Stimulated activated CD4-positive, alpha-beta T cell treated with anti-CD3 and anti-CD28 coated beads, TNF-alpha, amount 100 ng/mL, for 4 hours (primary cell): ENCODE measurements at places on chromosomes 1 and 21.

DNA sequence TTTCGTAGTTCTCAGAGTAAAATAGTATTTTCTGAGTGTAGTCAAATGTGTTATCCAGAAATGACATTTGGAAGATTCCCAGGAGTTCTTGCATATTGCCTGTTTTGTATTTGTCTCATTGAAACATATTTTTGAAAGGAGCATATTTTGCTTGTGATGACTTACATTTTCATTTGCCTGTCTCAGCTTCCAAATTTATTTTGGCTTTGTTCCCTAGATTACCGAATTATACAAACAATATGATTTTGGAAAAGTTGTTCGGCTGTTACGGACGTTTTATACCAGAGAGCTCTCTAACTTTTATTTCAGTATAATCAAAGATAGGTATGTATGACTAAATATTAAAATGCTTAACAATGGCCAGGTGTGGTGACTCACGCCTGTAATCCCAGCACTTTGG is 46.0 kb downstream of the IARS2 start:
- DNase-seq, result no peak

DNA sequence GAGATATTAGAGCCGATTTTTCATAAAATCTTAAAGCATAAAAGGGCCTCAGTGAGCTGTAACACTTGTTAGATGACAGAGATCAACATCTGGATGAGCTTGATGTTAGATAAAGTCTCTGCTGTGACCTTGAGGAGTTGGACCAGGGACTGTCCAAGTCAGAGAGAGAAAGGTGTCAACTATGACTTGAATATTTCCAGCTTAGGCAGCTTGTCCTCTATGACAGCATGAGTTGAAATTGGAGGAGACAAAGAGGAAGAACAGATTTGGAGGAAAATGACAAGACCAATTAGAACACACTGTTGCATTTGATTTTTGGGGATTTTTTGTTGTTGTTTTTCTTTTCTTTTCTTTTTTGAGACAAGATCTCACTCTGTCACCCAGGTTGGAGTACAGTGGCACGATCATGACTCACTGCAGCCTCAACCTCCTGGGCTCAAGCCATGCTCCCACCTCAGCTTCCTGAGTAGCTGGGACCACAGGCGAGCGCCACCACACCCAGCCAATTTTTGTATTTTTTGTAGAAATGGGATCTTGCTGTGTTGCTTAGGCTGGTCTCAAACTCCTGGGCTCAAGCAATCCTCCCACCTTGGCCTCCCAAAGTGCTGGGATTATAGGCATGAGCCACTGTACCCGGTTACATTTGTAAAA is 35.3 kb upstream of the CLIC4 start:
- DNase-seq, result no peak

- no peak for DNase-seq
These were observed 60.6 kb upstream of the ETV3 start for GRCh38 chr1:157198619-157199420.

DNA sequence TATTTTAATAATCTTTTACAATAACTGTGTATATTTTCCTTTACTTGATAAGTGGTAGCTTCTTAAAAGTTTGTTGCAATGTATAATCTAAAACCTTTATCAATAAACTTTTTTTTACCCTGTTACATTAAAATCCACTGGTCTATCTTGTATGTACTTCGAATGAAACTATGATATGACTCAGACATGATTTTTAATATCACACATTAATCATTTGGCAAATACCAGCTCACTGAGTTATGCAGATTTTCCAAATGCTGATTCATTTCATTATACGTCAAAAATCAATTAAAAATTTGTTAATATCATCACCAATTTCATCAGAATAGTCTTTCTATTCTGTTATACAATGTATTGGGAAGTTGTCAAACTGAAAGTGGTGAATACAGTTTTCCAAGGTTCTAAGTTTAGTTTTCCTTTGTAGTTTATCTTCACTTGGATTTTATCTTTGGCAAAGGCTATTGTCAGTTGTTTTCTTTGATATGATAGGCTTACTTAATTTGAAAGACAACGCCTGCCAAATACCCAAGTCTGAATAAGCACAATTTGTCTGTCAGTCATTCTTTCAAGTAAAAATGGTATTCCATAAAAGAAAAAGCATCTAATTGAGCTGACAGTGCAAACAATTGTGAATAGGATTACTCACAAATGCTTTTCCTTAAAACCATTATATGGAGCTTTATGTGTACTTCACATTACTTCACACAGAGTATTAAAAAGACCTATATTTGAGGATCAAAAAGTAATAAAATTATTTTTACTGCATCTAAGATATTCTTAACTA is 127.0 kb downstream of the NME7 start:
- no peak for DNase-seq

- DNase-seq, result no peak
These were observed 177.9 kb downstream of the IGSF21 start for GRCh38 chr1:18285538-18285924.

GRCh38 chr1:175801979-175802378 is 58.6 kb upstream of the TNR start:
- DNase-seq, result no peak

DNA sequence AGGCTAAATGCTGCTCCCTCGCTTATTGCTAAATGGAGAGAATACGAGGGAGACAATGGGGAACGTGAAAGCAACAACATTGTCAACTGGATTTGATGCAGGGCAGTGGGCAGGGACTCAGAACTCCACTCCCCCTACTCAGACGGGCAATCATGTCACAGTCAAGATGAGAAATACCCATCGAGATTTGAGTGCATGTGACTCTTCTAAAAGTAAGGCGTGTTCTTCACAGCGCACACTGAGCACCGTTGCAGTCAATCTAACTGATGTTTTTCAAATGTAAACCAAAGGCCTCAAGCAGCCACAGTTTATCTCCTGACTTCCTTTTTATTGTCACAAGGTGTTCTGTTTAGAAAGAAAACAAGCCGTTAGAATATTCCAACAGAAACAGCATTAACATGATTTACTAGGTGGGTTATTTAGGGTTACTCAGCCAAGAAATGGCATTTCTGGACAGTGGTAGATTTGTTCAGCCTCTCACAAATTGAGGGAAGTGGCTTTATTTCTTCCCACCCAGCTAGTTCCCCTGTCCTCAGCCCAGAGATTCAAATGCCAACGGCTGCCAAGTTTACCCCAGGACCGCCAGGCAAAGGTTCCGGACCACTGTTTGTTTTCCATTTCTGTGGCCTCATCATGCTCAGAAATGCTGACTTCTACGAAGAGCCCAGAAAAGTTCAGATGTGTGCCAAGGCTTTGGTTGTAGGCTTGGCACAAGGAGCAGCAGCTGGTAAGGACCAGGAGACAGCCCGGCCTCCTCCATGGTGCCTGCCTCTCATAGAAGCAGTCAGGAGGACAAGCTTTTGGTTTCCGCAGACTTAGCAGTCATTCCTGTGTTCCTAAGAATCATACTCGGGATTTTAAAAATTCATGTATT is 171.4 kb downstream of the KIF26B start:
- no peak for DNase-seq

- DNase-seq, result no peak
These were observed 14.6 kb downstream of the NGF start for GRCh38 chr1:115323366-115324004.

DNA sequence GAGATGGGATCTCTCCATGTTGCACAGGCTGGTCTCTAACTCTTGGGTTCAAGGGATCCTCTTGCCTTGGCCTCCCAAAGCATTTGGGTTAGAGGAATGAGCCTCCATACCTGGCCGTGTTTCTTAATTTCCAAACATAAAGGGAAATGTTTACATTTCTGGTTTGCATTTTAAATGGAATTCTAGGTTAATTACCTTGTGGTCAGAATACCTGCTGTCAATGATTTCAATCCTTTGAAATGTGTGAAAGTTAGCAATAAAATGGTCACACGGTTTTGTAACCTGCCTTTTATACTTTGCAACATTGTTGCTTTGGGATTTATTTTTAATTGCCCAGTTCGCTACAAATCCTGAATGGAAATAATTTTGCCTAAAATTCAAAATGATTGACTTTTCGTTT is 26.3 kb downstream of the AGMAT start:
- no peak for DNase-seq

DNA sequence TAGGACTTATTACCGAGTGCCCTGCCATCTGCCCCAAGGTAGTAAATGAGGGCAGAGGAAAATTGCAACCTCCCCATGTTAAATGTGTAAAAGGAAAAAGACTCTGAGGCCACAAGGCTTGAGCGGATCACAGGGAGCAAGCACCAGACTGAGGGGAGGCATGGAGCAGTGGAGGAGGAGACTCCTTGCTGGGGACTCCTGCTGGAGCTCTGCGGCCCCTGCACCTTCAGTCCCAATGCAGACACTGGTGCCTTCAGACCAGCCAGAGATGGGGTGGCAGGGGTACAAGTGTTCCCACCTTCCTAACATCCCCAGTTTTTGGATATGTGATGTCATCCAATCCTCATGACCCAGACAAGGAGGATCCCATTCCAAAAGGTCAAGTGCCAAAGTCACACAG is 128.4 kb upstream of the NGF start:
- DNase-seq, result no peak

- no peak for DNase-seq
These were observed 11.3 kb upstream of the PPIE start for GRCh38 chr1:39727221-39727931.

GRCh38 chr1:71660411-71660810 is 579.6 kb upstream of the ZRANB2 start:
- no peak for DNase-seq

DNA sequence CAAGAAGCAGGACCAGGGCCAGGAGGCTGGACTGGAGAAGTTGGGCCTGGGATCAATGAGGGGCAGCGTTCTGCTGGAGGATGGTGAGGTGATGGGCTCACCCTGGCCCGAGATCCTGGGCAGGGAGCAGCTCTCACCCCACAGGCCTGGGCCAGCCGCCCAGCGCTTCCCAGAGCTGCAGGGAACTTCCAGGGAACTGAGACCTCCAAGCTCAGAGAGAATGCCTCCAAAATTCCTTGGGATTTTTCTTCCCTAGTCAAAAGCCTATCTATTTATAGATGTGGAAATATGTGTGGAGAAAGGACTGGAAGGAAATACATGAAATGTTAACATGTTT is 121.2 kb downstream of the SPSB1 start:
- DNase-seq, result no peak

- no peak for DNase-seq
These were observed 580 bp downstream of the VWA1 start for GRCh38 chr1:1435911-1436629.

DNA sequence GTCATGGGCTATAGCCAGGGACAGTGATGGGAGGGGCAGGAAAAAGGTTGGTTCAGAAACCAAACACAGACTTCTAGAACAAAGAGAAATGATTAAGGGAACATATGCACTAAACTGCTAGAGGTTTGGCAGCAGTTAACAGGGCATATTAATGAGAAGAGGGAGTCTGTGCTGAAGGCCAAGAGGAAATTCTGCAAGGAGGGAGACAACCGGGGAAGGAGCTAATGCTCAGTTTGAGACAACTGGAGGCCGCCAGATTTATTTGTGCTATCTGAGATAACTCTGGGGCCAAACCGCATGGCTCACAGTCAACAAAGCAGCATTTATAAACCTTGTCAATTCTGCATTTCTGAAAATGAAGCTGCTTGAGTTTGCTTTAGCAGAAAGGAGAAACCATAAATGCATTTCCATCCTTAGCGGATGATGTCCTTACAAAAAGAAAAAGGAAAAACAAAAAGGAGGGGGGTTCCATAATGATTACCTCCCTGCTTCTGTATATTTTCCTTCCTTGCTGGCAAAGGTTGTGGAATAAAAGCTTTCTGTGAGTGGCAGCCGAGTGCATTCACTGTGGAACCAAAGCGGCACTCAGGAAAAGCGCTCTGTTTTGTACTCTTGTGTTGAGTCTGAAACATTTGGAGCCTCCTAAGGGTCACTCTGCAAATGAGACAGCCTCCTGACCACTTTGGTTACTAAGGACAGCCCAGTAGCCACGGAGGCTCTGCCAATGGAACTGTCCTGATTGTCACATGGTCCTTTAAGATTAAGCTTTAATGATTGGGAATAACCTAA is 70.3 kb downstream of the SIM2 start:
- no peak for DNase-seq

DNA sequence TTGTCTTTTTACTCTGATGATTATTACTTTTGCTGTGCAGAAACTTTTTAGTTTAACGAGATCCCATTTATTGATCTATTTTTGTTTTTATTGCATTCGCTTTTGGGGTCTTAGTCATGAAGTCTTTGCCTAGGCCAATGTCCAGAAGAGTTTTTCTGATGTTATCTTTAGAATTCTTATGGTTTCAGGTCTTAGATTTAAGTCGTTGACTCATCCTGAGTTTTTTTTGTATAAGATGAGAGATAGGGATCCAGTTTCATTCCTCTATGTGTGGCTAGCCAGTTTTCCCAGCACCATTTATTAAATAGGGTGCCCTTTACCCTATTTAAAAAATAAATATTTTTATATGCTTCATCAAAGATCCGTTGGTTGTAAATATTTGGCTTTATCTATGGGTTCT is 13.2 kb downstream of the MAN1C1 start:
- no peak for DNase-seq

- DNase-seq, result no peak
These were observed 25.0 kb upstream of the EPHB2 start for GRCh38 chr1:22685591-22686059.

DNA sequence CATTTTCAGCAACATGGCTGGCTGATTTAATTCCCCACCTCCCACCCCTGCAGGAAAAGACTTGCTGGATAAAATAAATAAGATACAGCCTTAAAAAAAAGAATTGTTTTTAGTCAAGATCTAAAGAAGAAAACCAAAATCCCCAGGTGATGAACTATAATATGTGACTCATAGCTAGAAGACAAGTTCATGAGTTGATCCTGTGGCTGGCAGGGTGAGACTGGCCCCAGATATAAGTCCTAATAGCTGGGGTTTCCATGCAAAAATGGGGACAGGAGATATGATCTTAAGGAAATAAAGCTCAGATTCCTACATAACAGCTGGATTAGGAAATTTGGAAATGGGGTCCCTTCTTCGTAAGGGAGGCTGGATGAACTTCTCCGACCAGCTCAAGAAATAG is 21.9 kb upstream of the RGSL1 start:
- no peak for DNase-seq

GRCh38 chr1:206694171-206695124 is 9.7 kb downstream of the MAPKAPK2 start:
- DNase-seq, result no peak

GRCh38 chr1:28058168-28058567 is 30.2 kb downstream of the EYA3 start:
- no peak for DNase-seq

GRCh38 chr1:209619696-209620486 is 32.3 kb downstream of the LAMB3 start:
- no peak for DNase-seq
